ENCODE measurements at places on chromosomes 2 and 18.

- no peak for DNase-seq
Observed at GRCh38 chr2:159922563-159922962, 124.6 kb upstream of the CD302 start.

DNA sequence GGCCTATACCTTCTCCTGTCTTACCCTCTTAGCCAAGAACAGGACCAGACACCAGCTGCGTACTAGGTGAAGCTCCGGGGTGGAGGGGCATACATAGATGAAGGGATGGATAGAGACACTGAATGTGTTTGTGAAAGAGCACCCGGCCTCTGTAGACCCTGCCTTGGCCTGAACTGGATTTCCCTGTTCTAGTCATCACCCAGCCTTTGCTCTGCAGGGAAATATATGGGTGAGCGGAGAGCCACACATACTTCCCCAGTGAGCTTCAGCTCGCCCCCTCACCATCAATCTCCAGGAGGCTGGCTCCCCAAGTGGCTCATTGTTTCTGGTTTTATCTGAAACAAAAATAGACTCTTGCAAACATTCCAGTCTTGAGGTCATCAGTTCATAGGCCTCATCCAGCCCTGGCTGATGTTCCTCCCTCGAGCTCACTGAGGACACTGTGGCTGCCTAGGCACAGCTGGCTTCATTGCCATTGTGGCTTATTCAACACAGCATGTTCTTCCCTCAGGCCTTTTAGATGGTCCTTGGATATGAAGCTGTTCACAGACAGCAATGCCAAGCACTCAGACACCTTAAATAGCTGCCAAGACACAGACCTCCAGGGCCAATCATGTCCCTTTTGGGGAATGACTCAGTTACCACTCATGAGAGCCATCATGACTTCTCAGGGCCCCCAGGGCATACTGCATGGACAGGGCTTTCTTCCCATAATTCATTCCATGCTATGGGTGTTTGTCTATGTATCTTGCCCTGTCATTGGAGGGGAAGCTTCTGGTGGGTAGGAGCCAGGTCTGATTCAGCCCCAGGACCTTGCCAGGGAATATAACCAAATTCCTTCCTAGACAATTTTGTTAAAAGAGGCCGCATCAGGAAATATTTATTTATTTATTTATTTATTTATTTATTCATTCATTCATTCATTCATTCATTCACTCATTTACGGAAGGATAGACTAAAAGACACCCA is 82.4 kb downstream of the TTC32 start:
- peak; percentile 98 for DNase-seq

- no peak for DNase-seq
Observed at GRCh38 chr2:128867936-128868636, 549.4 kb upstream of the HS6ST1 start.

- no peak for DNase-seq
Observed at GRCh38 chr18:40004246-40004645, 1950.8 kb upstream of the PIK3C3 start.

DNA sequence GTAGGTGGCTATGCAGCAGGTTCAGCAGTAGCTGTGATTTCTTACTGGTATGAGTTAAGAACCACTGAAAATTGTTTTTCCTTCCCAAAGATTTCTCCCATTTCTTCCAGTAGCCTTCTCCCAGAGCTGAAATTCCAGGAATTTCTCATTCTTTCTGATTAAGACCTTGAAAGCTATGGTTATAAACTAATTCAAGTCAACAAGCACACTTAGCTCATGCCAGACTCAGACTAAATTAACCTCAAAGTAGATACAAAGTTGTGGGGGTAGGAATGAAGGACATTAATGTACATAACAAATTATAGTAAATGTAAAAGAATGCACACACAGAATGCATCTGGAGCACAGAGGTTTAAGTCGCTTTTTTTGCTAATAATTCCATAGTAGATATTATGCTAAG is 103.6 kb upstream of the SOX11 start:
- peak; percentile 12 for DNase-seq

DNA sequence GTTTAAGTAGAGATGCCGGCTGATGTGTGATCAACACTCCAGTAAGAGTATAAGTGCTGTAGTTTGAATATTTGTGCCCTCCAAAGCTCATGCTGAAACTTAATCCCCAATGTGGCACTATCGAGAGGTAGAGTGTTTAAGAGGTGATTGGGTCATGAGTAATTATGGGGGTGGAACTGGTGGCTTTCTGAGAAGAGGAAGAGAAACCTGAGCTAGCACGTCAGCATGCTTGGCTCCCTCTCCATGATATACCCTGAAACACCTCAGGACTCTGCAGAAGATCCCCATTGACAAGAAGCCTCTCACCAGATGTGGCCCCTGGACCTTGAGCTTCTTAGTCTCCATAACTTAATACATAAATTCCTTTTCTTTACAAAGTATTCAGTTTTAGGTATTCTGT is 584.8 kb downstream of the TSN start:
- DNase-seq = no peak

- DNase-seq = peak; percentile 37
Observed at GRCh38 chr2:39524061-39524460, 87.0 kb upstream of the MAP4K3 start.

GRCh38 chr18:69291044-69291443 is 109.6 kb upstream of the DOK6 start:
- DNase-seq = no peak
